ENCODE measurements at places on chromosomes 1 and 21.

DNA sequence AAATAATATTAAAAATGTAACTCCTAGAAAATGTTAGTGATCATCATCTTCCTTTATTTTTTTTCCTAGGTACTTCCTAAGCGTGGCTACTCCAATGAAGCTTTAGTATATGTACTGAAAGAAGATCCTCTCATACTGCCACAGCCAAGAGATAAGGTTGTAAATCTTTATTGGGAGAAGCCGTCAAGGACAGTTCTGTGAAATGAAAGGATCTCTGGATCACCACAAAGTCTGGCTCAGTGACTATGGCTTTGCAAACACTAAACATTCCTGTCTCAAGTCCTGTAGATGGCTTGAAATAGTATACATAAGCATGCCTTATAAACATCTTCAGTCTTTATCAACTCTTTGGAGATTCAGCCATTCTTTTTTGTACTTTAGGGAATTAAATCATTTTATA, 61.2 kb upstream of the DPH5 start:
- DNase-seq = no peak

DNA sequence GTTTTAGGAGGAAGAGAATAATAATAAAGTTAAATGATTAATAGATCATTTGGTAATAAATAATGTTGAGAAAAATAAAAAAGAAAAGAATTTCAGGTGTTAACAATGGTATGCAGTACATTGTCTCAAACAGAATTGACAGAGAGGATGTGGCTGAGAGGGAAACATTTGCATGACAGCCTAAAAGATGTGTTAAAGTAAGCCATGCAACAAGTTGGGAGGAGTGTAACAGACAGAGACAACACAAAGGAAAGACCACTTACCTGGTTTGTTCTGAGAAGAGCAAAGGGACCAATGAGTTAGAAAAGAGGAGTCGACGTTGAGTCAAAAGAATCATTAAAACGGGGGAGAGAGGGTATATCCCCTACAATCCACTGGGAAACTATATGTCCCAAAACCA, 814.0 kb downstream of the KCNT2 start:
- DNase-seq = no peak

DNA sequence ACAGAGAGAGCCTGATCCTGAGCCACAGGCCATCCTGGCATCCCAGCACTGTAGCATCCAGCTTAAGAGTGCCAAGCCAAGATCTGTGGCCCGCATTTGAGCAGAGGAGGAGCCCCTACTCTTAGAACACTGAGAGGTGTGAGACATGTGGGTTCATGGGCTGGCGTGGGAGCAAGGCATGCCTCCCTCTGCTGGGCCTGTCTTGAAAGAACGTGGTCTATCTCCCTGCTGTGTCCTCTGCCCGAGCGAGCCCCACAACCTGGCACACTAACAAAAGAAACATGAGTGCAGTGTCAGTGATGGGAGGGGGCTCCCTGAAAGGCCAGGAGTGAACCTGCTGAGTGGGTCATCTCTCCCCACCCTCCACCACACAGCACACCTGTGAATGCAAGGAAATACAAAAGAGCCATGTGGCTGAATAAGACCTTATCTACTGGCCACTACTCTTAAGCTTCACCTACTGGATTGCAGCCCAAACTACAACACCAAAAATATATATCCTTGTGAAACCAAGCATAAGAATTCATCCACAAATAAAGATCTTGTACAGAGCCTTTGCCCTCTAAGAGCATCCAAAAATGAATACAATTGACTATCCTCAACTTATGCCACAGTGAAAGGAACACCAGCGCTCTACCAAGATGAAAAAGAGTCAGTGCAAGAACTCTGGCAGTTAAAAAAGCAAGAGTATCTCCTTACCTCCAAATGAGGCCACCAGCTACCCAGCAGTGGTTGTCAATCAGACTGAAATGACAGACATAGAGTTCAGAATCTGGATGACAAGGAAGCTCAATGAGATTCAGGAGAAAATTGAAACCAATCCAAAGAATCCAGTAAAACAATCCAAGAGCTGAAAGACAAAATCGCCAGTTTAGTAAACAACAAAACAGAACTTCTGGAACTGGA, 259.4 kb upstream of the DAB1 start:
- DNase-seq = no peak

GRCh38 chr1:9890224-9890731, 19.8 kb downstream of the CTNNBIP1 start:
- DNase-seq = peak; percentile 82

- no peak for DNase-seq
Measured at GRCh38 chr1:176604461-176604860, 141.5 kb downstream of the PAPPA2 start.

DNA sequence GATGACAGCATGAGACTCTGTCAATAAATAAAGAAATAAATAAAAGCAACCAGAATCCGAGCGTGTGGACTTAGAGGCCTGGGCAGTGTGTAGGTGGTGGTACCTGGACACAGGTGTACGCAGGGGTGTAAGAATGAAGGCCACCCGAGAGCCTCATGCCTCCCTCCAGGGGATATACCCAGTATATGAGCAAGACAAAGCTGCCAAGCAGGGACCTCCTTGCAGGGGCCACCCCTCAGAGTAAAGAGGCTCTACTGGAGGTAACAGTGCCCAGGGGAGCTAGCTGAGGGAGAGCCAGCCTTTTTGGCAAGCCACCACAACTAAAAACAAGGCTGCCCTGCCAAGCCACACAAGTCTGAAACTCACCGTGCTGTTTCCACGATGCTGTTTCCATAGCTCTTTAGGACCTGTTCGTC, 179.2 kb upstream of the RAB4A start:
- DNase-seq = no peak

- no peak for DNase-seq
Measured at GRCh38 chr1:8441426-8441825, 123.5 kb downstream of the SLC45A1 start.

Data from kidney capillary endothelial cell (primary cell).